NCI-H2081 treated with DMSO at 0.1 percent for 48 hours (cell line): ENCODE measurements at places on chromosomes 6 and 20.

DNA sequence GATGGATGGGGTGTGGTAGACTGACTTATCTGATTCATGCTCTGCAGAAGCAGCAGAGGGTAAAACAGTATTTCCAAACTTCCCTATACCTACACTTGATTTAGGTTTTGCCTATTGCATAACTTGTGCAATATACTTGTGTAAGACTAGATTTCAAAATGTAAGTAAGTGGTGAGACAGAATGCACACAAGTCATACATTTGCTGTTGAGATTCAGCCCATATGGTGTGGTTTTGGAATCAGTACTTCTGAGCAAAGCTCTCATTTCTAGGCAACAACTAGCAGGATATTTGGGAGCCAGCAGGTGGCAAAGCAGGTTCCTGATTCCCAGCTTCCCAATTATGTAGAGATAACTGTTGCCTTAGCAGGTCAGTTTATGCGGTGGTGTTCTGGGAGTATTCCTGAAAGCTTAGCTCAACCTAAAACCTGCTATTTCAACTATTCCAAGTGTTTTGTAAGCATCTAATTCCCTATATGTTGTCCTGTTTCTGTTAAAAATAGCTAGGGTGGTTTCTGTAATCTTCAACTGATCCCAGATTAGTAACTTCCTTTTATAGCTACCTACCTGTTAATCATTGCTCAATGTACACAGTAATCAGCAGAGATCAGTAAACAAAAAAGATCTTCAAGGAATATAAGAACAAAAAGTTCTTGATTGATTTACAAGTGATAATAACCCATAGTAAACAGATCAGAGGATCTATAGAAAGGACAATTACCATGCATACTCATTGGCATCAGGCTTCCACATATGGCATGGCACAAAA lies 8.5 kb upstream of the FABP7 start:
- DNase-seq = no peak

GRCh38 chr20:45427236-45428149 lies 11.6 kb downstream of the PIGT start:
- no peak for DNase-seq

GRCh38 chr6:24922814-24923213 lies 12.9 kb downstream of the RIPOR2 start:
- DNase-seq = no peak

GRCh38 chr6:124888581-124889371 lies 73.5 kb upstream of the RNF217 start:
- no peak for DNase-seq

DNA sequence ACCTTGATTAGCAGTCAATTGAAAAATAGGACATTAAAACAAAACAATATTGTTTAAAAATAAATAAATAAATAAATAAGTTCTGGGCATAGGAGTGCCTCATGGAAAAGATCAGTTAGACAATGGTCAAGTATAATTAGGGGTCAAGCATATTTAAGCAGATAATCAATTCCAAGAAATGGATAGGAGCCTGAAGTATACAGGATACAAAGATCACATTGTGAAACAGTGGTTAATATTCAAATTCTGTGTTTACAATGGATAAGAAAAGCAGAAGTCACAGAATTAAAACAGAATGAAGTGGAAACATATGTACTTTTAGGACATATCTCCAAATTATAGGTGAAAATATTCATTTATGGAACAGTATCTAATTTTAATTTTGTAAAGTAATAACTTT lies 1028.6 kb upstream of the CITED2 start:
- no peak for DNase-seq
